ENCODE measurements at places on chromosomes 12 and 14. TPM values are rescaled to one million over a fixed set of nuclear protein-coding genes. Genes with fewer than 3 reads are reported as not detected.

Gene AKAP3
- not detected for total RNA-seq

Gene OASL
- total RNA-seq, result 0.18 TPM

Gene PLEKHG7
- not detected for total RNA-seq

Gene DIO3
- total RNA-seq, result not detected

Gene KLRB1
- total RNA-seq, result not detected

Gene TMEM63C
- not detected for total RNA-seq

Gene MYF6
- total RNA-seq, result not detected

Gene P2RX2
- not detected for total RNA-seq

Gene GPX2
- not detected for total RNA-seq

Gene FLRT2
- total RNA-seq, result 1.1 TPM

Gene CLEC1B
- not detected for total RNA-seq

Gene CMAS
- total RNA-seq, result 39.3 TPM

Gene ARL6IP4
- 297 TPM for total RNA-seq

Gene FICD
- 4.9 TPM for total RNA-seq

Gene INSM2
- not detected for total RNA-seq

Gene GALNT16
- total RNA-seq, result not detected

Gene OR4K13
- total RNA-seq, result not detected

Gene MGAT4C
- total RNA-seq, result not detected

Gene DAO
- not detected for total RNA-seq

Gene SPTB
- total RNA-seq, result under 0.01 TPM

Gene AKT1
- total RNA-seq, result 169 TPM
